ENCODE measurements at places on chromosomes 2 and 18.

GRCh38 chr2:241926541-241927311 lies 57.2 kb downstream of the RTP5 start:
- DNase-seq = no peak

DNA sequence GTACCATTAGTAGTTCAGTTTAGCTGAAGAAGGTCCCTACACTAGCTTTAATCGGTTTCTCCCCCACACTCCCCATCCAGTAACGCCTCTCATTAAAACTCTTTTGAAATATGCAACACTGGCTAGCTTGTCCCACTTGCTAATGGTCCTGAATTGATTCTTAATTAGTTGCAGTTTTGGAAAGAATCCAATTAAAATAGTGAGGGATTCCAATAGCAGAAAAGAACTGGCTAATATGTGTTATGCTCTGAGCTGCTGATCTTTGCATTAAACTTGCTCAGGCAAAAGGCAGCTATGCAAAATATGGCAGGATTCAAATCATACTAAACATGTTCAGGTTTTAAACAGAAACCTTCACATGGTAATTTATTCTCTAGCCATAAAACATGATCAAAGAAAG lies 252.5 kb upstream of the HNRNPA3 start:
- DNase-seq = no peak

- peak; percentile 86 for DNase-seq
Observed at GRCh38 chr2:133780099-133780996, 212.1 kb upstream of the NCKAP5 start.

- DNase-seq = no peak
Observed at GRCh38 chr2:177882501-177882900, 190.1 kb downstream of the PDE11A start.

GRCh38 chr2:66790651-66791181 lies 355.8 kb downstream of the MEIS1 start:
- no peak for DNase-seq

GRCh38 chr2:202036601-202037037 lies 3.0 kb downstream of the FZD7 start:
- no peak for DNase-seq

DNA sequence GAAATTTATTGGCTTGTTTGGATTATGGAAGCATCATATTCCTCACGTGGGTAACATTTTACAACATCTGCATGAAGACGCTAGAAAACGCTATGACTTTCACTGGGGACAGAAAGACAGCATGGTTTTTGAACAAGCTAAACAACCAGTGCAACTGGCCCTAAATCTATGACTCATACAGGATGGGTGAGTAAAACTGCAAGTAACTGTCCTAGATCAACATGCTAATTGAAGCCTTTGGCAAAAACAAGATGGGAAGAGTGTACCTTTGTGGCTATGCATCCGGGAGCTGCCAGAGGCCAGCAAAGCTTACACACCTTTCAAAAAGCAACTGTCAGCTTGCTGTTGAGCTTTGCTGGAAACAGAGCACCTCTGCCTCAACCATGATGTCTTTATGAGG lies 1096.0 kb upstream of the DDX18 start:
- DNase-seq = no peak

DNA sequence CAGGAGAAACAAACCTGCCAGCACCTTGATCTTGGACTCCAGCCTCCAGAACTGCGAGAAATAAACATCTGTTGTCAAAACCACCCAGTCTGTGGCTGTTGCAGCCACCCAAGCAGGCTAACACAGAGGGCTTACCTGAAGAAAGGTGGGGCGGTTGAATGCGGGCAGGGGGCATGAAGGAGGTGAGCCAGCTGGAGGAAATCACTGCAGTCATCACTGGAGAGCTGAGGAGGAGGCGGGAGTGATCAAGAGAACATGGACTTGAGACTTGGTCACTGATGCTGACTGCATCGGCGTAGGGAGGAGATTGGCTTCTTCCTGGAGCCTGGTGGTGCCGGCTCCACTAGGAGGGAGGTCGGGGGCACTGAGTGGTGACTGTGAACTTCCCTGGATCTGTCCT lies 14.6 kb upstream of the ARMC9 start:
- DNase-seq = no peak
